GM23338 (cell line): ENCODE measurements at places on chromosomes 3 and 15.

- no peak for DNase-seq
These were observed 149.6 kb upstream of the TBL1XR1 start for GRCh38 chr3:177346878-177347277.

DNA sequence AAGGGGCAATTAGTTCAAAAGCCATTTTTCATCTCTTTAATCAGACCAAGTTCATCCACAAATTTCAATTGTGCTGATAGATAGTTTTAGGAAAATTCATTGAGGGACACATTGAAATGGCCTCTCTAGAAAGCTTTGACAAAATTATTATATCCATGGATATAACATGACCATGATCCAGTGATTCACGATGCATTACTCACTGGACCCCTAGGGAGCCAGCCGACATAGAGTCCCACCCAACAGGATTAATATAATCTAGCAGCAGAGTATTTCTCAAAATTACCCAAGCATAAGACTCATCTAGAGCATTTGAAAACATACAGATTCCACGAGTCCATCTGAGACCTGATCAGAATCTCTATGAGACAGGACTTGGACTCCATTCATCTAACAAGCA, 100.3 kb downstream of the FRMD5 start:
- DNase-seq = no peak

GRCh38 chr3:14525685-14526631, 14.2 kb downstream of the GRIP2 start:
- no peak for DNase-seq

GRCh38 chr3:125128861-125129501, 73.2 kb upstream of the HEG1 start:
- DNase-seq = no peak
